ENCODE measurements at places on chromosomes 2 and 18.

DNA sequence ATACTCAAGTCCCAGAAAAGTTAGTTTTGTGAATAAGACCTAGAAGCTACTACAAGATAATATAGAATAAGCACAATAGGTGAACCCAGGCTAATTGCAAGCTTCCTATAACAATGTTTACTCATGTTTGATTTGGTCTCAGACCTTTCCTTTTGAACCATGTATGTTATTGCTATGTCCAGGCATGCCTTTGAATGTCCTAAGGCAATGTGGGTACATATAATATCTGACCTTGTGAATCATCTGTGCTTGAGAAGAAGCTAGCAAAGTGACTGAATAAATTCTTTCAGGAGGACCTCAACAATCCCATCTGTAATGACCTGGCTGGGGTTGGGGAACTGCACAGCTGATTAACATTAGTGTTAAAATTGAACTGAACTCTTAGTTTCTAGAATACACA is 1285.9 kb upstream of the CELF4 start:
- no peak for DNase-seq

- DNase-seq, result no peak
Observed at GRCh38 chr2:136487421-136487820, 277.9 kb upstream of the THSD7B start.

GRCh38 chr2:126863336-126864015 is 35.2 kb upstream of the TEX51 start:
- DNase-seq, result no peak

DNA sequence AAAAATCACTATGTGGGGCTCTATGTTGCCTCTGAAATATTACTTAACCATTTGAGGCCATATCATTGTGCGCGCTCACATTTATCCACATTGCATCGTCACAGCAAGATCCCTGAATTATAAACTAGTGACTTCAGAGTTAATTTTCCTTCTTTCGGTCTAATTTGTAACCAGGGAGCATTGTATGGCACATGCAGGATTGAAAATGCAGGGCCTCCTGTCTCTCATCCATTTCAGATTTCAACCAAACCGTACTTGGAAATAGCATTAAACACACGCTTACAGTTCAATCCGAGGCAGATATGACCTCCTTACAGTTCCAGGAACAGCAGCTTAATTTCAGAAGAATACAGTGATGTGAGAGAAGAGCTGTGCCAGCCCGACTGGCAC is 532 bp downstream of the MYOM1 start:
- no peak for DNase-seq

Data from NCI-H2107 (cell line).